ENCODE measurements at places on chromosomes 2 and 18.

DNA sequence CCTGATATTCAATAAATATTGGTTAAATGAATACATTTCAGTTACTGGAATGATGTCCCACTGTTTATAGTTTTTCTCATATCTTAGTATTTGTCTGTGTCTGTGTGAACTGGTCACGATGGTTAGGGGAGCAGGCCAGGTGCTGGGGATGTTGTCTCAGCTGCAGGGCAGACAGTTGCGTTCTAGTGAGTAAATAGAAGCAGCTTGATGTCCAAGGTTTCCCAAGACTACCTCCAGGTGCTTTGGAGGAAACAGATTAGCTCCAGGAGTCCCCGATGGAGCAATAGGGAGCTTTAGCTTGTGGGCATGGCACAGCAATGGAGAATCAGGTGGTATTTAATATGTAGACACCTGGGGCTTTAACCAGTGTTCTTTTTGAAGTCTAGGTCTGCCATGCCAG lies 75.5 kb downstream of the GULP1 start:
- no peak for DNase-seq

DNA sequence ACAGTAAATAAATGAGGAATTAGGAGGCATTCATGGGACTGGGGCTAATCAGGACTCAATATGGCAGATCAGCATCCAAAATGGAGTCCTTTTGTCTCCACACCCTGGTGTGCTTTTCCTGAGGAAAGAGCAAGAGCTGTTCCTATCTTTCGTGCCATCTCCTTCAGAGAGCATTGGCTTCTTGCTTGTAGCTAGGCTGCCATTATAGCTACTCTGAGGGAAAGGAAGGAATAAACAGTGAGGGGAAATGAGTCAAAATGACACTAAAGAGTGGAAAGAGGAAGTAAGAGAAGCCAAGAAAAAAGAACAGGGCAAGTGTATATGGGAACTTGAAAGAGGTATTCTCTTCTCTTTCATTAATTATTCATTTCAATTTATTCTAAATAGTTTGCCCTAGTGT lies 8.4 kb upstream of the NMI start:
- DNase-seq, result no peak

DNA sequence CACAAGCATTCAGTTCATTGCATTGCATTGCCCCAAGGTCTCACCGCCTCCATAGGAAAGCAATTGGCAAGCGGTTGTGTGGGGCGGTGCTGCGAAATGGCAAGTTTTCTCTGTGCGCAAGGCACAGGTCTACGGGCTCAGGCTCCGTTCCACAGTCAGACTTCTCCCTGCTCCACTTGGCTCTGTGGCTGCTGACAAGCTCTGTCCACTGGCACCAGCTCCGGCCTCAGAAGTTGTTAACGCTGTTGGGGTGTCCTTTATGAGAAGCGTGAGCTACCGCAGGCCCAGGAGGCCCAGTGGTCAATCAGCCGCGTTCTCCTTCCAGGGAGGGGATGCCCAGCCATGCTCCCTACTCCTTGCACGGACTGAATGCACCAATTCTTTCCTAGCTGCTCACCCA lies 87.0 kb upstream of the GATA6 start:
- no peak for DNase-seq

GRCh38 chr2:53473236-53473635 lies 294.4 kb upstream of the CHAC2 start:
- DNase-seq, result no peak

GRCh38 chr2:20288642-20289340 lies 61.9 kb downstream of the PUM2 start:
- no peak for DNase-seq

GRCh38 chr2:3142210-3142609 lies 235.4 kb downstream of the EIPR1 start:
- no peak for DNase-seq

GRCh38 chr2:226791056-226791486 lies 8.5 kb downstream of the IRS1 start:
- no peak for DNase-seq

- DNase-seq, result no peak
These were observed 6.1 kb downstream of the HSBP1L1 start for GRCh38 chr18:79970419-79971133.

DNA sequence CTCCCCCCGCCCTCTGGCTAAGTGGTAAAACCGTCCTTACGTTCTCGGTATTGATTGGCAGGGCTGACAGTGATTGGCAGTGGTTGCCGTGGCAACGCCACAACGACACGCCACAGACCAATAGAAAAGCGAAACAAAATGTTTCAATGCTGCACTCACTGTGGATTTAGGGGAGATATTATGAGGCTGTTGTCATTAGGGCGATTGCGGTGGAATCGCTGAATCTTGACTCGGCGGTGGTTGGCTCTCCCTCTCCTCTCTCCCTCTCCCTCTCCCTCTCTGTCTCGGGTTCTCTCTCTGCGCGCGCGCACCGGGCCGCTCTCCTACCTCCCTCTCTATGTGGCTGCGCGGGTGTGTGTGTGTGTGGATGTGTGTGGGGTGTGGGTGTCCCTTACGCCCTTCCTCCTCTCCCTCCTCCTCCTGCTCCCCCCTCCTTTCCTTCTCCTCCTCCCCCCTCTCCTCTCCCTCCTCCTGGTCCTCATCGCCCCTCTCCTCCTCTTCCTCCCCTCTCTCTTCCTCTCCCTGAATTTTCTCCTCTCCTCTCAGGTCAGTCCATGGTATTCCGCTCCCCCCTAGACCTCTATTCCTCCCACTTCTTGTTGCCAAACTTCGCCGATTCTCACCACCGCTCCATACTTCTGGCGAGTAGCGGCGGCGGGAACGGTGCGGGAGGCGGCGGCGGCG lies at the start of gene SIX3:
TSS of gene SIX3 (plus strand) at position 152 of the 684 bp plus-strand sequence. CDS start at position 555, 403 bp downstream.
- DNase-seq, result no peak

DNA sequence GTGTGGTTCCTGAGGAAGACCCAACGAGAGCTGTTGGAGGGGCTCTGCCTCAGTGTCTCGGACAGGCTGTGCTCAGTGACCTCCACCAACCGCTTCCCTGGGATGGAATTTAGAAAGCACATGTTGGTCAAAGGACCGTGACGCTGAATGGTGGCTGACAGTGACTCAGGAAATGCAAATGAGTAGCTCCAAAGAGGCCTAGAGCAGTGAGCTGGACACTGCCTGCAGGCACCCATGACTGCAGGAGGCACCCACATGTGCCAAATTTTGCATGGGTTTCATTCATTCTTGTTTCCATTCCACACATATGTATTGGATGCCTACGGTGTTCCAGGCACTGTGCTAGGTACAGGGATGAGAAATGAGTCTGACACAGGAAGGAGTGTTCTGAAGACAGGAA lies 46.4 kb downstream of the ACKR3 start:
- DNase-seq, result no peak

- no peak for DNase-seq
These were observed 153.2 kb upstream of the MYO3B start for GRCh38 chr2:170024721-170025120.

- DNase-seq, result no peak
These were observed 31.3 kb upstream of the MLPH start for GRCh38 chr2:237455764-237456163.

- DNase-seq, result no peak
These were observed 121.7 kb upstream of the LINC00305 start for GRCh38 chr18:64270608-64271007.

DNA sequence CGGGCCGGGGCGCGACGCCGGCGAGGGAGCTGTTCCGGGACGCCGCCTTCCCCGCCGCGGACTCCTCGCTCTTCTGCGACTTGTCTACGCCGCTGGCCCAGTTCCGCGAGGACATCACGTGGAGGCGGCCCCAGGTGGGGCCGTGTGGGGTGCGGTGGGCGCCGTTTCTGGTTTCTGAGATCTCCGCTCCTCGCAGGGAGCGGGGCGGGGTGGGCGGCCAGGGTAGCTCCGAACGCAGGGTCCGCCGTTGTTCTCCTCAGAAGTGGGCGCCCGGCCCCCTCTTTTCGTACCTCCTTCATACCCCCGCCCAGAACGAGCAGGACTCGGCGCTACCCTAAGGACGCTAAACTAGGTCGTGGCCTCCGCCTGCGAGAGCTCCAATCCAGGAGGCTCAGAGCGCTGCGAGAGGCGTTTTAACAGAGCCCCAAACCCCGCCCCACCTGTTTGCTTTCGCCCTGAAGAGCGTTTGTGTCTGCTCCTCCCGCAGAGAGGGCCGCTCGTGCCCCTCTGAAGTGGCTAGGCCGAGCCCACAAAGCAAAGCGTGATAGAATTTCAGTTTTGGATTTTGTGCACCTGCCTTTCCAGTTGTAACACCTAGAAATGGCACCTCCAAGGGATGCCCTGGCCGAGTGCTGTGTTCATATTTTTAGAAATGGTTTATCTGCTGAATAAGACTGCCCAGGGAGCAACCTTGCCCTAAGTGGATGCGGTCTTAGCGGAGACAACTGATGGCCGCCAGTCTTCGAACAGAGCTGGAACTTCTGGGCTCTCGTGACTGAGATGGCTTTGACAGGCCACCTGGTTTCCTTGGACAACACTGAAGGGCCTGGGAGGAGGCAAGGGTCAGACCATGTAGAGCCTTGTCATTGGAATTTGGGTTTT lies 626 bp downstream of the CAPN10 start:
- no peak for DNase-seq

DNA sequence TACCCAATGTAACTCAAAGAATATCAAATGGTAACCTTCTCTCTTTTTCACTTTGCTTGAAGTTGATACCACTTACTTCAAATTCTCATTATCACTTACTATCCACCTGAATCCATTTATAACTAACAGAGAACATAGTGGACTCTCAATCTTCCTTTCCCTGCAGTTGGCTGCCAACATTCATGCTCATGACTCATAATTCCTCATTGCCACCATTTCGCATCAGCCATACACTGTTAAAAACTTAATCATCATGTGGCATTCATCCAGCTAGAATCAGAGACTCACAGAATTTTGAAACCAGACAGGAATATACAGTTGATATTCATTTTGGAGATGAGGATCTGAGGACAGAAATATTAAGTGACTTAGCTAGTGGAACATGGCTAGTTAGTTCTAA lies 56.8 kb downstream of the SLC4A10 start:
- no peak for DNase-seq

Measured in AG09309 (cell line).